ENCODE measurements at places on chromosomes 3 and 15.

DNA sequence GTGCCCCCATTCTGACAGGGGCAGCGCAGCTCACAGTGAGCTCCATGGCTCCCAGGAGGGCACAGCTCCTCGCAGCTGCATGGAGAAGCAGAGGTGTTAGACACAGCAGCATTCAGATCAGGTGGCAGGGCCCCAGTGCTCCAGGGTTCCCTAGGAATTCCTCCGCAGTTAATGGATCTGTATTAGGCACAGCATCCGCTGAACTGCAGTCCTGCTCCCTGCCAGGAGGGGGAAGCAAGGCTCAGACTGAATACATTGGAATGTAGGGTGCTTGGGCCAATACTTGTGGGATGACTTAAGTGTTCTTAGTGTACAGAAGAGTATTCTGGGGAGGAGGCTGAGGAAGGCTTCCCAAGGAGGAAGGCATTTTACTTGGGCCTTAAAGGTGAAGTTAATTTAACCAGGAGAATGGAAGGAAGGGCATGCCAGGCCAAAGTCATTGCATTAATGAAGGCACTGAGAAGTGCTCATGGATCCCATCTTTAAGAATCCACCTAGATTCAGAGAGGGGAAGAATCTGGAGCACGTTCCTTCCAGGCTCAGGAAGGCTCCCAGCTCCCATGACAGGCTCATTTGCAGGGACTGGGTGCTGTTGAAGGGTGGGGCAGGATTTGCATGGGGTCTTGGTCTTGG lies 111.6 kb downstream of the RAB11A start:
- peak; percentile 46 for DNase-seq

DNA sequence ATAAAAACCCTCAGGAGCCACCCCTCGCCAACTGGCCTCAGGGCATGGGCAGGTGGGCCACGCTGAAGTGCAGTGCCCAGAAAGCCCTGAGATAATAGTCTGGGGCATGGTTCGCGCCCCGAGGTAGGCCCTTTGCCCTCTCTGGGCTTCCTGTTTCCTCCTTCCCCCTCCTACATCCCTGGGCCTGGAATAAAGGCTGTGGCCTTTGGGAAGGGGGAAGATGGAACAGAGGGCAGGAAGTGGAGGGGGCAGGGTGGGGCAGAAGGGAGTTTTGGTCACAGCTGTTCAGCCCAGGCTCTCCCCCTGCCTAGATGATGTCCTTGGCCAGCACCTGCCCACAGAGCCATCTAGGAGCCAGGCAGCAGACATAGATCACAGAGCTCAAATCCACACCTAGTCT lies 11.3 kb downstream of the CSRNP1 start:
- no peak for DNase-seq

DNA sequence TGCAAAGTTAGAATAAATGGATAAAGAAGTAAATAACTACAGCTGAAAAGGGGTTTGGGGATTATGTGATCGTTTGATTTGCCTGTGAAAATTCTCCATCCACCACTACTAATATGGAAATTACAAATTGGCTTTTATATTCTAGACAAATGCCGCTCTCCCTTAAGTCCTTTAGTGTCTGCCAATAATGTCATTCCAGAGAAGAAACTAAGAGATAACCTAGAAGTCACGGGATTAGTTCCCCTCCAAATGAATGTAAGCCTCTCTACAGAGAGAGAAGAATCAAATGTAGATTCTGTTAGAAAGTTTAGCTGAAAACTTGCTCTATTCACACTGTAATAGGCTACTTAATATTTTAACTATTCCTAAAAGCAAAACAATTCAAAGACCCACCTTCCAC lies 92.0 kb downstream of the ALDH1A2 start:
- DNase-seq: no peak

- DNase-seq: no peak
Measured at GRCh38 chr3:51813539-51813938, 34.5 kb upstream of the IQCF6 start.

- no peak for DNase-seq
Measured at GRCh38 chr3:102163039-102163817, 271.6 kb upstream of the ZPLD1 start.

DNA sequence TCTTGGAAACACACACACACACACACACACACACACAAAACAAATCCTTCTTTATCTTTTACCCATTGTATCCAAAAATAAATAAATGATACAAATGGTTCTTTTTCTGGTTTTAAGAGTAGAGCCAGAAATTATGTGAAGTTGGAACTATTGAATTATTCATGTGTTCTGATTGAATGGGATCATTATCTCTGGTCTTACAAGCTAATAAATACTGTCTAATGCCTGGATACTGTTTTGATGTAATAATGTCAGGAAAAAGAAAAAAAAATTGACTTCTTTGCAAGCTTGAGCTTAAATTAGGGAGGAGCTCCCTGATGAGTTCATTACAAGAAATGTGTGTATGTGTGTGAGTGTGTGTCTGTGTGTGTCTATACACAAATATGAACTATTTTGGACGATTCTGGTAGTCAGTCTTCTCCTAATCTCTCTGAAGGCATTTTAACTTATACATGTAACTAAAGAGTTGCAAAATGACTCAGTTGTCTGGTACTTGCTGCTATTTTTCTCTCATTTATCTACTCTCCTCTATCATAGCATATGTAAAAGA lies 507.2 kb upstream of the AGTR1 start:
- DNase-seq: no peak

DNA sequence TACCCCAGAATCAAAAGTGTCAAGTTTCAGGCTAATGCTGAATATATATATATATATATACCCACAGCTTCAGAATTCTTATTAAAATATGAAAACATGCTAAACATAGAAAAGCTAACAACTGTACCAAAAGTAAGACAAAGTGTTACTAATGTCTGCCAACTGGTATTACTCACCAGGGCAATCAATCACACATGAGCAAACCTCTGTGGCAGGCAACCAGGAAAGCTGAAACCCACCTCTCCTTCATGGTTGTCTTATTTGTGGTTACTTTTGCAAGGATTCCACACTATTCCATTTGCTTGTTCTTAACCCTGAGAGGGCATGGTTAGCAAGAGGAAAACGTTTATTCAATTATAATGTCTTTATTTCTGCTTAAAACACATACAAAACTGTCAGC lies 512.3 kb upstream of the MDFIC2 start:
- DNase-seq: no peak

- DNase-seq: no peak
Measured at GRCh38 chr3:102398176-102398575, 36.6 kb upstream of the ZPLD1 start.

DNA sequence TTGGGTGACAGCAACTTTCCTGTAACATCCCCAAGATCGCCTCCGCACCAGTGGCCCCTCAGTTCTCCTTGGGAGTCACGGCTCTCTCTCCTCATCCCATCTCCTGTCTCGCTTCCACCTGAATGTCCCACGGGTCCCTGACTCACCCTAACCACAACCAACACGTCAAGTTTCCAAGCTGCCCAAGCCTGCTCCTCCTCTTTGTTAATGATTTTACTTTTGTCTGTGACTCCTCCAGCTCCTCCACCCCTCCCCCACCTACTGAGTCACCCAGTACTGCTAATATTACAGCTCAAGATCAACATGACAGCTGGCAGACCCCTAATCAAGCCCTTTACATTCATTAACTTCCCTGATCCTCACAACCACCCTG lies 39.3 kb downstream of the BDH1 start:
- DNase-seq: no peak

DNA sequence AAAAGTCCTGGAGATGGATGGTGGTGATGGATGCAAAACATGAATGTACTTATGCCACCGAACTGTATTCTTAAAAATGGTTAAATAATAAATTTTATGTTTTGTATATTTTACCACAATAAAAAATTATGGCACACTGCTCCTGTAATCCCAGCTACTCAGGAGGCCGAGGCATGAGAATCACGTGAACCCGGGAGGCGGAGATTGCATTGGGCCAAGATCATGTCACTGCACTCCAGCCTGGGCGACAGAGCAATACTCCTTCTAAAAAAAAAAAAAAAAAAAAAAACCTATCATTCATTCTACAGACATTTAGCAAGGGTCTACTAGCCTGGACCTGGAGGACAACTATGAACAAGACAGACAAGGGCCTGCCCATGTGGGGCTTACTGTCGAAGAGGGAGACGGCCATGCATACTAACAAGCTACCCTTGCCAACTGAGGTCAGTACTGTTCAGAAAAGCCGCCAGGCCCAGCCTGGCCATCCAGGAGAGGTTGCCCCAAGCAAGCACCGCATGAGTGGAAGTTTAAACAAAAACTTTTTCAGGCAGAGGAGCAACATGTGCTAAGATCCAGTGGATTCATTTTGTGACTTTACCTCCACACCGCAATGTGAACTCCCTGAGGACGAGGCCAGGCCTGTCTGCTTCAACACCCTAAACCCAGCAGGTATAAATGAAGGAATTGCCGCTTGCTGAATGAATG lies 2.8 kb upstream of the NEK4 start:
- no peak for DNase-seq

- DNase-seq: no peak
Measured at GRCh38 chr15:25181293-25182097, 226.7 kb downstream of the SNRPN start.

- no peak for DNase-seq
Measured at GRCh38 chr3:171803044-171803443, 7.2 kb downstream of the PLD1 start.

GRCh38 chr3:191523148-191523547 lies 62.2 kb downstream of the PYDC2 start:
- no peak for DNase-seq

DNA sequence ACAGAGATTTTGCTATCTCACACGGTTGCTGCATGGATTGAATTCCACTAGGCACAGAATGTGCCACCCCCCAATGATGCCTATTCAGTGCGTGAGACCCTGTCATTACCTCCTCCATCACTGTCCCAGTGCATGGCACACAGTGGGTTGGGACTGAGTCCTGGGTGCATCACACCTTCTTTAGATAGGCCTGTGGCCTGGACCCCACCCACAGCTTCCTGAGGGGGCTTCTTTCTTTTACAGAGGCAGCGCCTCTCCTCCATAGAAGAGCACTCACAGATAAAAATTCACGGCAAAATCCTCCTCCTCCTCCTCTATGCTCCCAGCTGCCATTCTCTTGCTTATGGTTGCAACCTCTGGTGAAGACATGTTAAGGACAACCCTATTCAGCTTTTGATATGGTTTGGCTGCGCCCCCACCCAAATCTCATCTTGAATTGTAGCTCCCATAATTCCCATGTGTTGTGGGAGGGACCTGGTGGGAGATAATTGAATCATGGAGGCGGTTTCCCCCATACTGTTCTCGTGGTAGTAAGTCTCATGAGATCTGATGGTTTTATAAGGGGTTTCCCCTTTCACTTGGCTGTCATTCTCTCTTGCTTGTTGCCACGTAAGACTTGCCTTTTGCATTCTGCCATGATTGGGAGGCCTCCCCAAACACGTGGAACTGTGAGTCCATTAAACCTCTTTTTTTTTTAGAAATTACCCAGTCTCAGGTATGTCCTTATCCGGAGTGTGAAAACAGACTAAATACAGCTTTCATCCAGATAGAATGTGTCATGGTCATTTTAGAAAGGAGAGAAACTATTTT lies 147.6 kb downstream of the KLF13 start:
- DNase-seq: no peak

GRCh38 chr3:65138556-65138955 lies 450.8 kb upstream of the ADAMTS9 start:
- DNase-seq: no peak

DNA sequence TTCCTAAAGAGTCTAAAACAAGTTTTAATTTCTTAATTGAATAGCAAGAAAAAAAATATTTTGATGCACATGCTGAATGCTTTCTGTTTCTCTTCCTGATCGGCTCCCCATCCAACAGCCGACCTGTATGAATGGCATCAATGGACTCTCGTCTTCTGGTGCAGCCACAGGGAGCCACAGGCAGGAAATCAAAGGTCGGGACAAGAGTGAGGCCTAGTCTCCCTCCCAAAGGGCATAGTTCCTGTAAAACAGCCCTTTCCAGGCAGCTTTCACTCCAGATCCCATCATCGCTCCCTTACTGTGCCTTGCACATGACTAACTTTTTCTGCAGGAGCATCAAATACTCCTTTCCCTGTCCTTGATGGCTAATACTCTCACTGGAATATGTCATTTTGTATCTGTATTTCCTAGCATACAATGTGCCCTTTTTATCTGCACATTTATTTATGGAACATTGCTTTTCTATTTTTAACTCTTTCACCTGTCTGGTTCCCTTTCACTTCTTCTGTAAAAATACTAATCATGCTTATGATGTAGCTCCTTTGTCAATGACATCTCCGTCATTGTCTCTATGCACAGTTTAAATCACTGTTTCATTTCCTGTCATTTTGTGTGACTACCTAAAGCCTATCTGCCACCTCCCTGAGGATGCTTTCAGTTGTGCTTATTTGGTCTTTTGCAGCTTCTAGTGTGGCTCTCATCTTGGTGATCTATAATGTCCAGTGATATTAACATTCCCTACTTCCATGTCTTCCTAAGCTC lies 326.2 kb downstream of the CTNNB1 start:
- DNase-seq: no peak

DNA sequence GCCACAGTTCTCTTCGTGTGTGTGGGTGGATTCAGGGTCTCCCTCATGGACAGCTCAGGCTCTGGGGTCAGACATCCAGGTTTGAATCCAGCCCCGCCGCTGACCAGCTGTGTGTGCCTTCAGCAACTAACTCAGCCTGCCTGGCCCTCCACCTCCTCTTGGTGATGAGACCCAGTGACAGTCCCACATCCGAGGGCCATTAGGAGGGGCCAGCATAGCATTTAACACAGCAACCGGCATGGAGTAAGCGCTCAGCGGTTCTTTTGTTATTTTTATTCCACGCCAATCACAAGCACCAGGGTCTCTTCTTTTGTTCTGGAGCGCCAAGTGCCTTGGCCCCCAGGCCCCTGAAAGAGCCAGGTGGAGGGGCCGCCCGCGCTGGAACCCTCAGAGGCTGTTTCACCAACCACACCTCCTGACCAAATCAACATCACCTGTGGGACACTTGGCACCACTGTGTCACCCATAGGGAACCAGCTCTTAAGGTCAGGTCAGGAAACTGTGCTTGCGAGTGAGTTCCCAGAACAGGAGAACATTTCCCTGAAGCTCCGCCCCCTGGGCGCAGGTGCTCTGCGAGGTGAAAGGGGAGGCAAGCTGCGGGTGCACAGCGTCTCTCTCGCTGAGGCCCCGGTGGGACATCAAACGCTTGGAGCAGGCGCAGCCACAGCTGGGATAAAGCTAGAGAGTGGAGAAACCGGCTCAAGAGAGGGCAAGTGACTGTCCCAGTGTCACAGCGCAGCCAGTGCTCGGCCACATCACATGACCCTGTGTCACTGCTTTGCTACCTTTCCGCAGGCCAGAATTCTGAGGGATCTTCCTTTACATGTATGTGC lies 311.3 kb downstream of the UACA start:
- no peak for DNase-seq

Data from SW 1271 (cell line).